ENCODE measurements at places on chromosomes 2 and 18.

GRCh38 chr2:150572961-150573395, 85.5 kb upstream of the RND3 start:
- no peak for DNase-seq

- DNase-seq = no peak
Measured at GRCh38 chr2:234964631-234965461, 13.0 kb downstream of the SH3BP4 start.

DNA sequence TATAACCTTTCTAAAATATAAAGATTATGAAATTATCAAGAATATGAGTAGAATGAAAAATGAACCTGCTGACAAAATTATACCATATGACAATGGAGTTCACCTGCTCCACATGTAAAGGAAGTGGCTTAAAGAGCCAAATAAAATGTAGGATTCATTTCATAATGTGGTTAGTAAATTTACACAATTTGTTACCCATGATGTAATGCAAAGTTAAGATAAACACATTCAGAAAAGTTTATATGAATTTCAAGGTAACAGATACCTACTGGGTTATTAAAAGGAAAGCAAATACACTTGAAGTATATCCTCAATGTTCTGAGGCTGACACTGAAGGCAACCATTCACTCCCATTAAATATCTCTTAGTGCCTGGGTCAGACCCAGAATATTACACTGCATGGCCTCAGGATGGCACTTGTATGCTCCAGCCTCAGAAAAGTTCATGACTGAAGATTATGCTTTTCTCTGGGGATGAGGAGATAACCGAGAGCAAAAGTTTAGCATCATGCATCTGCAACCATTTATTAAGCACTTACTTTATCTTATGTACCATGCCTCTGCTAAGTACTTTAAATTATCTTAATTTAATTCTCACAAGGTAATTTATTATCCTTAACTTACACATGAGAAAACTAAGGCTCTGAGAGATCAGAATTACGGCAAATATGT, 6.2 kb downstream of the STRN start:
- no peak for DNase-seq

DNA sequence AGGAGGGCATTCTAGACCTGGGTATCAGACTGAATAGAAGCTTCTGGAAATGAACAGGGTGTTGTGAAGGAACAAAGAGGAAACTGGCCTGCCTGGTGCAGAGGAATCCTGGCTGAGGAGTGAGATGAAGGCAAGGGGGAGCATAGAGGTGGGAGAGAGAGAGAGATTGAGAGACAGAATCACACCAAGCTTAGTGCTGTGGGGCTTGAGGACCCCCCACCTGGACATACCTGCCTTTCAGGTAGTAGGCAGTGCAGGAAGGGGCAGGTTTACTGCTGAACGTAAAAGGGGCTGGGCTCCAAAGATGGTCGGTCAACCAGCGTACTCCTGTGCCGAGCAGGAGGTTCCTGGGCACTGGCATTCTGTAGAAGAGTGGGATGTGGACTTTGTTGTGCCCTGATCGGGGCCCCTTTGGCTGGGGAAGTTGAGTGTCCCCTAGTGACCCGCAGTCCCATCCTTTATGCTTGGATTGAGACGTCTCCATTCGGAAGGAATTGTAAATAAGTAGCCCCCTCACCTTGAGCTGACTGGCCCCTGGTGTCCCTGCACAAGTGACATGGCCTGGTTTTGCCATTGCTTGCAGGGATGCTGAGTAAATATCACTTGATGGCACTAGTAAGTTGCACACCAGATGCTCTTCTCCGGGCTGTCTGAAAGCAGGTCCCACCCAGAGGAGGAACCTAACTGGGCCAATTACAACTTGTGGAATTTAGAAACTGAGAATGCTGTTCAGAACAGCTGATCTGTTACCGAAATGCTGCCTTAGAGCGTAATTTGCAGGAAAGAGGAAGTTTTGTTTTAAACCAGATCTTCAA, 1.4 kb downstream of the UBE2F start:
- no peak for DNase-seq

- peak; percentile 79 for DNase-seq
Measured at GRCh38 chr2:96638144-96639121, at the start of gene KANSL3. KANSL3 (minus strand) TSS chr2:96638312; CDS start chr2:96637135, 1,177 bp downstream.

DNA sequence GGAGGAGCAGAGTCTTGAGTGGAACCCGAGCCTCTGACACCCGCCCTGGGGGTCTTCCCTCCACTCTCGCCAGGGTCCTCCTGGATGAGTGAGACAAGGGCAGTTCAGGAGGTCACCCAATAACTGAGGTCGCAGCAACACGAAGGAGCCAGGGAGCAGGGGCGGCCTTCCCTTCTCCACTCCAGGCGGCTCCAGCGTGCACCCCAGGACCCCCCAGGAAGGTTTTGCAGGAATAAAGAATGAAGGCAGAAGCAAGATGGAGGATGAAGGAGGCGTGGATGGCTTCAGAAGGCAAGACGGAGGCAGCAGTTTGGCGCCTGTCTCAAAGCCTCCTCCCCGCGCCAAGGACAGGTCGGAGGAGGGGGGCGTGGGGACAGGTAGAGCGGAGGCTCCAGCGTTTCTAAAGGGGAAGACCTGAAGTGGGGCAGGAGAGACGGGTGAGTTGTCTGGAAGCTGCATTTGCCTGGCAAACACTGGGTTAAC, 579 bp upstream of the ITM2C start:
- no peak for DNase-seq

DNA sequence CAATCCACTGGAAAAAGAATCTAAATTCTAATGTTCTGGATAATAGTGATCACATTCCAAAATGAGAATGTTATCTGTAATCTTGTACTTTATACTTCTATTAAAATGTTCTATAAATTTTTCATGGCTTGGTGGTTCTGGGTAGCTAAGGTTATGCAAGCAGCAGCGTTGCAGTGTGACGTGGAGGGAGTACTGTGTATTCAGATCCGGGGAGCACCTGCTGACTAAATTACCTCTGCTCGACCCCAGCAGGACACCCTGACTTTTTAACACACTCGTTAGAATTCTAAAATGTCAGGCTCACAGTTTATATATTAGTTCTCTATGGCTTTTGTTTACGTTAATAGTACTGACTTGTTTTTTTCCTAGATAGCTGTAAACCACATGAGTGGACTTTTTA, 13.0 kb downstream of the ATIC start:
- no peak for DNase-seq

DNA sequence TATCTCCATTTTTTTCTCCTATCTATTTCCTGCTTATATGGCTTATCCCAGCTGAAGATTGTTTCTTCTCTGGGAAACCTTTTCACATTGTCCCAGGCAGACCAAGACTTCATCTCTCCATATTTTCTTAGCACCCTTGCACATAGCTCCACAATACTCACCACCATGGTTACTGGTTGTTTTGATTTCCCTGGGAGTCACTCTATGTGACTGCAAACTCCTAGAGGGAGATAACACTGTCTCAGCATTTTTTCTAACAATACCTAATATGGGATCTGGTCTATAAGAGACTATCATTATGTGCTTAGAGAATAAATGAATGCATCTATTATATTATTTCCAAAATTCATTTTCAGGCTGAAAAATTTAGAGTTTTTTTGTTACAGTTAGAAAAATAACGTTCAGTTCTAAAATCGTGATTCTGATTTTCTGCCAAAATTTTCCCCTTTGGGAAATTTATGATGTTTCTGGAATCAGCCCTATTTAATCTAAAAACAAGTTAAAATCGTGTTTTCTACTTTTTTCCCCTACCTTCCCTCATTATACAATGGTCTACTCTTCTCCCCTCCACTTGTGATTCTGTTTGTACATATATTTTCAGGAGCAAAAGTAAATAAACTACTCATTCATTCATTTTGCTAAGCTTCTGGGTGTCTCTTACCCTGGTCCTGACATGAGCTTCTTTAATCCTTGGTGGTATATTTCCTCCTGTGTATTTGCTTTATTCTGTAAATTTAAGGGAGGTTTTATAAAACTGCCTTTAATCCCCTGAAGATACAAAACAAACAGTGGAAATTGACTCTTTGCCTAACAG, 95.4 kb downstream of the HNMT start:
- DNase-seq = no peak

- no peak for DNase-seq
Measured at GRCh38 chr18:46621111-46621766, 35.8 kb downstream of the LOXHD1 start.

- no peak for DNase-seq
Measured at GRCh38 chr2:11758647-11759046, 12.2 kb downstream of the LPIN1 start.

GRCh38 chr18:59096098-59096789, 43.4 kb upstream of the SEC11C start:
- no peak for DNase-seq

GRCh38 chr2:233430081-233430480, 75.8 kb downstream of the DGKD start:
- no peak for DNase-seq

DNA sequence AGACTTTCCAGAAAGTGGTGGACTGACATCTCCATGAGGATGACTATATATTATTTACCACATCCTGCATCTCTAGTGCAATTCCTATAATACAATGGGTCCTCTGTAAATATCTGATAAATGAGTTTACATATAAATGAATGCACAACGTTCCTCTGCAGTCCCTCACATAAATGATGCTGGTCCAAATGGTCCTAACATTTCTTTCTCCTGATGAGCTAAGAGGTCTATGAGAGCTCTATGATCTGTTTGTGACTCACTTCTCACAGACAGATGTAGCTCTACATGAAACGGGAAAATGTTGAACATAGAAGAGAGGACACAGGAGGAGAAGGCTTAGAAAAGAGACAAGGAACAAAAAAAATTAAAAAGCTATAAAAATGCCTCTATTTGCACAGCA, 201.2 kb upstream of the PIK3C3 start:
- no peak for DNase-seq

GRCh38 chr2:105697781-105698449, 46.8 kb upstream of the NCK2 start:
- DNase-seq = no peak

- no peak for DNase-seq
Measured at GRCh38 chr2:215937190-215937589, 76.2 kb downstream of the MREG start.

DNA sequence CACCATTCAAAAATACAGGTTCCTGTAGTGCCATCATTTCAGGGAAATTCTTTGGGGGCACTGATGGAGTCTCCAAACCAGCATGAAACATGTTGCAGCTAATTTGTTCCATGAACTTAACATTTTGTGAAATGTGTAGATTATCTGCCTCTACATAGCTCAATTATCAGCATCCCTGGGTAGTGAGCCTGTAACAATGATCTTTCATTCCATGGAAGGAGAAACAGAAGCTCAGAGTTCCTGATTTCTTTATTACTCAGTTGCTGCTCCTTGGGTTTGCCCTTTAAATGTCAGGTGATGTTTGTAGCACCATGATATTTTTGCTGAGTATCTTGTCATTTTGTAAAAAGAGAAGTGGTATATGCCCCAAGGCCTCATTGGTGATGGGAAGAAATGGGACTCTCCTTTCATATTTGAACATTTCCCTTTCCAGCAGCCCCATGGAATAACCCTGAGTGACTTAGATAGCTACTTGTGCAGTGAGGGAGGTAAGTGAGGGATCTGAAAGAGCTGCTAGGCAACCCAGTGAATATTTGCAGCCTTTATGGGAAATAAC, 146.9 kb downstream of the CERS6 start:
- DNase-seq = no peak

GRCh38 chr2:32745191-32745590, 117.3 kb downstream of the TTC27 start:
- no peak for DNase-seq

- DNase-seq = no peak
Measured at GRCh38 chr18:76446321-76447257, 48.5 kb downstream of the ZNF516 start.

- no peak for DNase-seq
Measured at GRCh38 chr2:218983263-218983933, 1.6 kb downstream of the FEV start.

GRCh38 chr2:239026711-239027361, 179.0 kb downstream of the TWIST2 start:
- DNase-seq = no peak

DNA sequence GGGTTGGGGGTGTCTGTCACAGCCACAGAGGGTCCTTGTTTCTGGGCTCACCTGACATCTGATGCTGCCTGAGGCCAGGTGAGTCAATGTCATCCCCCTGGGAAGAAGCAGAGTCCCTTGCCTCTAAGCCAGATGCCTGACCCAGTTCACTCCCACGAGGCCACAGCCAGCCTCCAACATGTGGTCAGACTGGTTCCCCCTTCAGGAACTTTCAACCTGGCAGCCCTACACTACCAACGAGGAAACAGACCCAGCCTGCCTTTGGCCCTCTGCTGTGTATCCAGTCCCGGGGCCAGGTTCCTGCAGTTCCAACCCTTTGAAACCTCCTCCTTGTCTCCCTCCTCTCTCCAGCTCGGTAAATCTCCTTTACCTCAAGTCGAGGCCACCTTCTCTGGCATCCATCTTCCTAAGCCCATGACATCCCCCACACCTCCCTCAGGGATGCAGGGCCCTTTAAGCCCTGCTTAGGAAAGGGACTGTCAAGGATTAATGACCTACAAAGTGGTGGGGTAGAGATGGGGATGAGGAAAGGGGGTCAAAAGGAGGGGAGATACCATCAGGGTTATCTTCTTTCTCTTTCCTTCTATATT, 49.2 kb upstream of the SMAD2 start:
- DNase-seq = no peak

GRCh38 chr2:42756966-42757513, 6.9 kb downstream of the OXER1 start:
- no peak for DNase-seq

DNA sequence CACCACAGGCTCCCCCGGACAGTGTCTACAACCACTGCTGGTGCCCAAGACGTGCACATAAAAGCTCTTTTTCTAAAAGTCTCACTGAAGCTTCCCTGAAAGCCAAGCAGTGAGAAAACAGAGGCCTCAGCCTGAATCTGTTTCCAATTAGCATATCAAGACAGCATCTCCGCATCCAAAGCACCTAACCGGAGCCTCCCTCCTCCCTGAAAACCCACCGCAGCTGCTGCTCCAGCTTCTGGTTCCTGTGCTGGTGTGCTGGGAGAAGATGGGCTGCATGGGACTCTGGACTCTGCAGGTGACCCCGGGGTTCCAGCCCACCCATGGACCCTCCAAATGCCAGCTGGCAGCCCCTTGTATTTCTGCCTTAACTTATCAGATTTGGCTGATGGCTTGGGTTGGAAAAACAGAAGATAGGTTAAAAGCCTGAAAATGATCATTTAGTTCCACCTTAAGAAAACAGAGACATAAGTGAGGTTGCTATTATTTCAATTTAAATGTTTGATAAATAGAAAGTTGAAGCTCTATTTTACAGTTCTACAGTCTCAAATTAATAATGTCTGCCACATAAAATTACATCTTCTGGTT, 103.3 kb downstream of the TMEM18 start:
- no peak for DNase-seq

Data from stimulated activated CD4-positive, alpha-beta T cell treated with anti-CD3 and anti-CD28 coated beads, Interleukin-1b, Interleukin-23, amount 100 ng/mL, for 24 hours (primary cell).